ELR (cell line): ENCODE measurements at places on chromosomes 6 and 20.
A peak's percentile ranks its signal among the peaks of the same experiment; 100 is the strongest.

DNA sequence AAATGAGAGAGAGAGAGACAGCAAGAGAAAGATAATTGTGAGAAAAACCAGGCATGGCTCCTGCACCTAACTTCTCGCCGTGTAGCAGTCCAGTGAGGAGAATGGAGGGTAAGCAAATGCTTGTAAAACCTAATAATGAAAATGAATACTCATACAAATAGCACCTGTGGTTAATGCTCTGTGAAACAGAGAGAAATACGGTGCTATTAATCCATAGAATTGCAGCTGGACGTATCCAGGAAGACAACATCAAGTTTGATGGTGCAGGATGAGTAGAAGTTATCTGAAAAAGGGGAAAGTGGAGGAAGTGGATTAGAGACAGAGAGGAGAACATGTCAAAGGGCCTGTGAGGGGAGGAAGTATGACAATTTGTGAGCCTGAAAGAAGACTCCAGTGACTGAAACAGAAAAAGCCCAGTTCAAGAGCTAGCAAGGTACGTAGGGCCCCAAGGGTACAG lies 89.4 kb upstream of the PAK5 start:
- DNase-seq, result no peak

DNA sequence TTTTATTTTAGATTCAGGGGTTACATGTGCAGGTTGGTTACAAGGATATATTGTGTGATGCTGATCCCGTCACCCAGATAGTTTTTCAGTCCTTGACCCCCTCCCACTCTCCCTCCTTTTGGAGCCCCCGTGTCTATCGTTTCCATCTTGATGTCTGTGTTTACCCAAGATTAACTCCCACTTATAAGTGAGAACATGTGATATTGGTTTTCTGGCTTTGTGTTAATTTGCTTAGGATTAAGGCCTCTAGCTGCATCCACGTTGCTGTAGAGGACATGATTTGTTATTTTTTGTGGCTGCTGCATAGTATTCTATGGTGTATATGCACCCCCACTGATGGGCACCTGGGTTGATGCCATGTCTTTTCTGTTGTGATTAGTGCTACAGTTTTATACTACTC lies 178.6 kb downstream of the PLCB1 start:
- no peak for DNase-seq

GRCh38 chr6:150435832-150436231 lies 67.0 kb downstream of the IYD start:
- peak; percentile 7 for DNase-seq

DNA sequence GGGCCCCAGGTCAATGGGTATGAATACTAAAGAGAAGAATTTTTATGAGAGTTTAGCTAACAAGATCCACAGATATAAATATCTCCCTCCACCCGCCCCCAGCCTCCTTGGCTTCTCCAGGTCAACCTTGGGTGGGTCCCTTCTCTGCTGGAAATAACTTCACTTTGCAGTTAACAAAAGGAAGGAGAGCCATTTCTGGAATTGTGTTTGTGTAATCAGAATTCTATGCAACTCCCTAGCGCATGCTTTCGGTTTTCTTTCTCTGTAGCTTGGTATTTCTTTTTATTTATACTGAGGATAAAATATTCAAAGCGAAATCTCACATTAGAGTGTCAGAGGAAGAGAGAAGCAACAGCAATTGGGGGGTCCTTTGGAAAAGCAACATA lies 27.1 kb downstream of the RIPOR2 start:
- DNase-seq, result peak; percentile 11
